ENCODE measurements at places on chromosomes 1 and 21.

DNA sequence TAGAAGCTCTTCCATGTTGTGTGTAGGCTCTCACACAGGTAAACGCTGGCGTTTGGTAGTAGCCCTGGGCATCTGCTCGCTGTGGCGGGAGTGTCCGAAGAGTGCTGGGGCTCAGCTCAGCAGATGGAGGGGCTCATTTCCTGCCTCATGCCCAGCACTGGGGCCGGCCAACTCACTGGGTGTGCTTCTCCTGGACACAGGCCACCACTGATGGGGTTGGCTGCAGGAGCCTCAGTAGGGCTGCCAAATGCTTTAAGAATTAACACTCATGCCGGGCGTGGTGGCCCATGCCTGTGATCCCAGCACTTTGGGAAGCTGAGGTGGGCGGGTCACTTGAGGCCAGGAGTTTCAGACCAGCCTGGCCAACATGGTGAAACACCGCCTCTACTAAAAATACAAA is 20.9 kb downstream of the UQCRHL start:
- peak; percentile 74 for DNase-seq

DNA sequence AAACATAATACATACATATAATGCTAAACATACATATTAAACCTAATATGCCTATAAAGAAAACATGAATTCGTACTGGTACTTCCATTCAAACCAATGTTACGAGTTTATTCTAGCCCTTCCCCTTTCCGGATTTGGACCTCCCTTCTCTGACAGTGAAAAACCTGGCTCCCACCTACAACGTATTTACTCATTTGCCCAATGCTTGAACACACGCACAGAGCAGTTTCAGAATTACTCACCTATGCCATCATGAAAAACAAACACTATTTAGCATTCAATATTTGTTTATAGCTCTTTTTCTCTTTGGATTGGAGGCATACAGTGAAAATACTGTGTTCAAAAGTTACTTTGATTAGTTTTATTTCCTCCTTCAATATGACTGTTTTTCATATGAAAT is 204.4 kb downstream of the LMX1A start:
- no peak for DNase-seq

GRCh38 chr1:180981596-180982387 is 40.9 kb downstream of the STX6 start:
- DNase-seq: no peak

DNA sequence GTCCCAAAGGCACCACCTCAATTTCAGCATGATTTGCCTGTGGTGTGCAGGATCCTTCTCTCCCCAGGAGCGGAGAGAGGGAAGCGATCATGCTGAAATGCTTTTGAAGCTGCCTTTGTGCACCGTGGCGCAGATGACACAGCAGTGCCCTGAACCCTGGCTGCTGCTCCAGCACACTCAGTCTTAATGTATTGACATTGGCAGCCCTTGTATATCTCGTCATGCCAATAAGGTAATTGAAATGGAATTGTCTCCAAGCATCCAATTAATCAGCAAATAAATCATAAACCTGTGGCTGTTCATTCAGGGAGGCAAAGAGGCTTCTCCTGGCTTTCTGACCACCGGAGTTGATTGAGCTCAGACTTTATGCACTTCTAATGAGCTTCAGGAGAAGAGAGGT is 139.8 kb downstream of the KAZN start:
- DNase-seq: no peak

DNA sequence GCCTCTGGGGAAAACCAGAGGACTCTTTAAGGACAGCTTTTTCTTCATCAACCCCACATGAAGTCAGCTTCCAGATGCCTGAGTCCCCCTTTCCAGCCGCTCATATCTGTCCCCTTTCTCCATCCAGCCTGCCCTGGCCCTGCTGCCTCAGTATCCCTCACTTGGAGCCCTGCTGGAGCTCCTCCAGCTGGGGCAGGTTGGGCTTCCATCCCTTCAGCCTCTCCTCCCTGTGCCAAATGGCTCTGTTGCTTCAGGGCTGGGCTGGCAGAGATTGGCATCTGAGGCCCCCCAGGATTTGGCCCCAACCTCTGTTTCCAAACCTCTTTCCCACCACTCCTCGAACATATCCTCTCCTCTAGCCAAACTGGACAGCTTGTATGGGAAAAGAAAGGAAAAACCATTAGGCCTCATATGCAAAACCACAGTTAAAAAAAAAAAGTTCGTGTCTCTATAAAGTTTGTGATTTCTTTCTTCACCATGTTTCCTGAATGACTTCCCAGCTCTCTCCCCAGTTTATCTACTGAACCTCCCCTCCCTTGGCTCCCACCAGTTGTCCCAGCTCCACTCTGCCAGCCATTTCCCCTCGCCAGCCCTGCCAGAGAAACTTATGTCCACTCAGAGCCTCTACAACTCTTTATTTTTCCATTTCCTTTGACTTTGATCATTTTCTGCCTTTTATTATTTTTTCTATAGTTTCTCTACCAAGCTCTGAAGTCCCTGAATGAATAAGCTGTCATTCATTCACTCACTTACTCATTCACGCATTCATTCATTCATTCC is 217.9 kb downstream of the FOXD2 start:
- peak; percentile 65 for DNase-seq

DNA sequence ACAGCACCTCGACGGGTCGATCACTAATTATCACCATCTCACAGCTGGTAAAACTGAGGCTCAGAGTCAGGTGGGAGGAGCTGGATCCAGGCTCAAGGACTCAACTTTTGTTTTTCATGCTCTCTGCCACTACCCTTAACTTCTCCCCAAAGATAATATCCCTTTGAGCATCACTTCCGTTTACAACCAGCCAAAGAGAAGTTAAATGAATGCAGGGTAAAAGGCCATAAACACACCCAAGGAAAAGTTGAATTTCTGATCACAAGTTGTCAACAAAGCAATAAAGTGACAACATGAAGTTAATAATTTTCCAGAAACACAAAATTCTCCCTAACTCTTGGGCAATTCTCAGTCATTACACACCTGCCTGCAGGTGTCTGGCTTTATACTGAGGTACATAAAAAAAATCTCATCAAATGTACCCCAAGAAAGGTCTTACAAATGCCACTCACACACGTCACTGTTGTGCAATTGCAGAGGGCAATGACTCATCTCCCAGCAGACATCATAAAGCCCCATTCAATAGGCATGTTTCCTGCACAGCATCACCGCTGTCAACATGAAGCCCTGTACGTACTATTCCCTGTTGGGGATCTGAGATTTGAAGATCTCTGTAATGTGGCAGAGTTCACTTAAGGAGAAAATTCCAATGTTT is 3.4 kb downstream of the OR2T11 start:
- DNase-seq: no peak

- no peak for DNase-seq
Observed at GRCh38 chr1:48206371-48206770, 16.1 kb upstream of the SLC5A9 start.

All from ascending aorta (tissue), 2 donors.